Naive B cell (primary cell): ENCODE measurements at places on chromosomes 1 and 21. TPM values are rescaled to one million over a fixed set of nuclear protein-coding genes. Genes with fewer than 3 reads are reported as not detected.

DNA sequence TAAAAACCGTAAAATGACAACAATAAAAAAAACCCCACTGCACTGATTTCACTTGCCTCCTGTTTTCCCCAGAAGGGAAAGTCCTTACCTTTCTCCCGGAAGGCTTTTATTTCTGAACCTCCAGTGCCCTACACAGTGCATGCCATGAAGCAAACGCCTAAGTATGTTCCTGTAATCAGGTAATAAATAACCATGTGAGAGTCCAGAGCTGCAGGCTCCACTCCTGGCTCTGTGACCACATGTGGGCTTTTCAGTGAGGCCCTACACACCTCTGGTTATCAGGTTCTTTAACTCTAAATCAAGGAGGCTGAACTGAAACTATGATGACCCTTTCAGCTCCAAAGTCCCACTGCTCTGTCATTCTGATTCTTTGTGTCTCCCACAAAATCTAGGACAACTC, 20.8 kb upstream of the NR5A2 start:
- H3K36me3 ChIP-seq, result no peaks in the 10 kb centered on the region
- H3K4me3 ChIP-seq, result no peak overlapping the region
- no peaks in the 10 kb centered on the region for H3K4me1 ChIP-seq

Gene AIRE
- 0.74 TPM for polyA plus RNA-seq

DNA sequence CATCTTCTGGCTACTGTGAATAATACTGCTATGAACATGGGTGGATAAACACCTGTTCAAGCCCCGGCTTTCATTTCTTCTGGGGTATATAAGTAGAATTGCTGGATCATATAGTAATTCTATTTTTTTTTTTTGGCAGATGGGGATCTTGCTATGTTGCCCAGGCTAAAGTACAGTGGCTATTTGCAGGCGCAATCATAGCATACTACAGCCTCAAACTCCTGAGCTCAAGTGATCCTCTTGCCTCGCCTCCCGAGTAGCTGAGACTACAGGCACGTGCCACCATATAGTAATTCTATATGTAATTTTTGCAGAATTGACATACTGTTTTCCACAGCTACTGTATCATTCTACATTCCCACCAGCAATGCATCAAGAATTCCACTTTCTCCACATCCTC, 27.8 kb downstream of the UBR4 start:
- no peaks in the 10 kb centered on the region for H3K27me3 ChIP-seq
- no peak overlapping the region for H3K4me3 ChIP-seq
- peak overlapping the region; percentile 7 for H3K27ac ChIP-seq
- peaks cover 46% of the 10 kb centered on the region for H3K36me3 ChIP-seq
- no peak for DNase-seq
- peaks cover 4% of the 10 kb centered on the region for H3K4me1 ChIP-seq

GRCh38 chr1:110777228-110777627, 95.7 kb upstream of the CD53 start:
- H3K27me3 ChIP-seq, result peaks cover 10% of the 10 kb centered on the region
- no peak overlapping the region for H3K27ac ChIP-seq
- peaks cover 12% of the 10 kb centered on the region for H3K4me1 ChIP-seq
- H3K4me3 ChIP-seq, result no peak overlapping the region
- DNase-seq, result no peak
- no peaks in the 10 kb centered on the region for H3K36me3 ChIP-seq

GRCh38 chr1:82978461-82979324, 1020.2 kb downstream of the TTLL7 start:
- no peak for DNase-seq
- H3K36me3 ChIP-seq, result no peaks in the 10 kb centered on the region
- no peak overlapping the region for H3K4me3 ChIP-seq
- H3K27ac ChIP-seq, result no peak overlapping the region

DNA sequence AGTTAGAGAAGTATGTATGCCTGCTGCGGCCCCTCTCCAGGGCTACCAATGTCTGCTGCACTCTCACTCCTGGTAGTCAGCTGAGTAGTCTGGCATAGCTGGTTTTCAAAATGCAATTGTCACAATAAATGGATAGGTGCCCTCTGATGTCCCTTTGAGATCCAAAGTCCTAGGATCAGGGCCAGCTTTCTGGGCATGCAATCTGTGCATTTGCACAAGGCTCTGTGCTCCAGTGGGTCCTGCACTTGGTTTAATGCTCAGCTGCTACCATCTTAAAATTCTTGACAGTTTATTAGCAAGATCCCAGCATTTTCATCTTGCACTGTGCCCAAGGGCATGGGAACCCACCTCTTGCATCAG, 233.8 kb downstream of the LTN1 start:
- peaks cover 9% of the 10 kb centered on the region for H3K4me1 ChIP-seq
- H3K27ac ChIP-seq, result no peak overlapping the region
- DNase-seq, result no peak
- H3K27me3 ChIP-seq, result no peaks in the 10 kb centered on the region

Gene TLR5
- polyA plus RNA-seq, result not detected

DNA sequence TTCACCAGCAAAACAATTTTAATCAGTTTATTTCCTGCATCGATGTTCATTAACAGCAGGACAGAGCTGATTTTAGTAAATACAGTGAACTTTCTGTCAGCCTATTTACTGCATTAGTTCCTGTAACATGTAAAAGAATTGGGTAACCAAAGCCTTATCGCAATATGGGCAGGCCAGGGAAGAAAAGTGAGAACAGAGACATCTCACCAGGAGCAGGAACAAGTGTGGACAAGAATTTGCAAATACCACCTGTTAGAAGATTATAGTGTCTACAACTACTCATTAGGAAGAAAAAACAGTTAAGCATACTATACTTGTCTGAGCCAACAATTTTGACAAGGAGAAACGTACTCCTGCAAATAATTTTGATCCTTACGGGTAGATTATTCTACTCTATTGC, 1293.9 kb downstream of the PLA2G4A start:
- H3K27ac ChIP-seq, result no peak overlapping the region
- H3K4me1 ChIP-seq, result no peaks in the 10 kb centered on the region
- no peak overlapping the region for H3K4me3 ChIP-seq
- no peaks in the 10 kb centered on the region for H3K36me3 ChIP-seq
- DNase-seq, result no peak

DNA sequence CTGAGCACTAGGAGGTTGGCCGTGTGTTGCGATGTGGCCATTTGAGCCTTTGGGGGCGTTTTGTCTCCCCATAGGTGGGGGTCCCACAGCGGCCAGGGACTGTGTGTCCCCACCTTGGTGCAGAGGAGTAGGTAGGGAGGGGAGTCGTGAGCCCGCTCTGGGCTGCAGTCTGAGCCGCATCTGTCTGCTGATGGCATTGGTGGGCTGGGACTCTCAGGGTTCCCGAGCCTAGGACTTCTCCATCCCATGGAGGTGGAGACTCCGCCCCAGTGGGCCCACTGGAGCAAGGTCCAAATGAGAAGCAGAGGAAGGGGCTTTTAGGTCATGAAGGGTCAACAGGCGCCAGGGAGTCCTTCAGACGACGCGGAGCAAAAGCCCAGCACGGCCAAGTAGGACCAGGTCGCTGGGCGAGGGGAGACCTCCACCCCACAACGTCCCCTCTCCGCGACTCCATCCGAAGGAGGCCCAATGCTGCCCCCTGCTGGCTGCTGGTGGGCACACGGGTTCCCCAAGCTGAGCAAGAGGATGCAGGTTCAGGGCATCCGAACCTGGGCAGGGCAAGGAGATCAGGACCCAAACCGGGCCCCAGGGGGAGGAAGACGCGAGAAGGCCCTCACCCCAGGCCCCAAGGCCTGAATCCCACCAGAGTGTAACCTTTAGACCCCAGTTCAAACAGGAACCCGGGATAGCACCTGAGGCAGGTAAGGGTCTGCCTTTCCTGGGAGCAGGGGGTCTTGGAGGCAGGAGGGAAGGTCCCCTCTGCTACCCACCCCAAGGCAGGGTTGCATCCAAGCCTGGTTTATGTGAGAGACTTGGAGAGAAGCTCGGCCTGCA, 14.9 kb downstream of the TTC34 start:
- no peaks in the 10 kb centered on the region for H3K36me3 ChIP-seq
- peak; percentile 59 for DNase-seq
- H3K4me1 ChIP-seq, result no peaks in the 10 kb centered on the region
- H3K27ac ChIP-seq, result no peak overlapping the region

Gene PSEN2
- 9.4 TPM for polyA plus RNA-seq

GRCh38 chr1:47443530-47444296, 5.9 kb downstream of the FOXD2 start:
- no peaks in the 10 kb centered on the region for H3K36me3 ChIP-seq
- no peak for DNase-seq
- H3K27ac ChIP-seq, result peak overlapping the region; percentile 63
- peak overlapping the region; percentile 72 for H3K4me3 ChIP-seq
- H3K27me3 ChIP-seq, result peaks cover 23% of the 10 kb centered on the region
